PC-3 (cell line): ENCODE measurements at places on chromosomes 5 and 9. TPM values are rescaled to one million over a fixed set of nuclear protein-coding genes. Genes with fewer than 3 reads are reported as not detected.

DNA sequence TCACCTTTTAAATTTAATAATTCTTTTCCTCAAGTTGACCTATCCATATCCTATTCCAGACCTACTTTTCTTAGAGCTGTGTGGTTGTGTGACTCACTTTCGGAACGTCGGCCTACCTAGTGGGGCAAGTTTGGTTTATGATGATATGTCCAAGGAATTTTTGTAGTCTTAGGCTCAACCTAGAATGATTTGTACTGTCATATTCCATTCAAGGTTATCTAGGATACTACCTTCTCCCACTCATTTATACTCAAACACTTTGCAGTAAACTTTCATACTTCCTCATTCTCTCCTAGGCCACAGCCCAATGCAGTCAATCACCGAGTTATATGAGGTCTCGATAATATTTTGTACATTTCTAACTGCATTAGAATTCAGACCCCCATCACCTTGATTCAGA is 61.9 kb downstream of the PIK3R1 start:
- DNase-seq, result peak; percentile 65

DNA sequence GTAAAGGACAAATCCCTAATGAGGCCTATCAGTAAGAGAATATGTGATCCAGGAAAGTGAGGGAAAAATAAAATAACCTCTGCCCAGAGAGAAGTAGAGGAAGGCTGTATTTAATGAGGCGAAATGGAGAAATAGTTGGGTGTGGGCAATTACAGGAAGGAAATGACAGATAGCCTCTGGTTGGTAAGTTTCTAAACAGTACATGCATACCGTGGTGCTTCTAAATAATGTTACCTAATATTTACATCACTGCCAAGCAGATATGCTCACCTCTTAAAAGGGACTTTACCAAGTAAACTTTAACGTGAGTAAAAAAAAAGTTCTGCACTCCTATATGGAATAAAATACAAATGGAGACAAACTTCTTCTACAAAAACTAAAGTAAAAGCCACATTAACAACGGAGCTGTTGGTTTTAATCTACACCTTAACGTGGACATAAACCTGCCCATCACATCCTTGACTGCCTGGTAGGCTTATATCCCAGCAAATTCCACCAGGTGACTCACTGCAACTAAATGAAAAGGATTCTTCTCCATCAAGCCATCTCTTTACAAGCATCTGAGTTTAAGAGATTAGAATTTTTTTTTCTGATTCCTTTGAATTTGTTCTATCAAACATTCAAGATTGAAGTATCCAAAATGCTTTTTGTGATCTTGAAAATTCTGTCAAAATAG is 12.4 kb downstream of the NFIL3 start:
- peak; percentile 46 for DNase-seq

GRCh38 chr9:100375658-100376057 is 22.9 kb upstream of the TEX10 start:
- no peak for DNase-seq

PCAT7 gene
- 1.9 and 2.5 TPM in 2 replicates for total RNA-seq

FAM151B gene
- total RNA-seq, result 1.7 and 2.3 TPM in 2 replicates

GRCh38 chr5:175728885-175729828 is 71.3 kb downstream of the HRH2 start:
- DNase-seq, result no peak

DNA sequence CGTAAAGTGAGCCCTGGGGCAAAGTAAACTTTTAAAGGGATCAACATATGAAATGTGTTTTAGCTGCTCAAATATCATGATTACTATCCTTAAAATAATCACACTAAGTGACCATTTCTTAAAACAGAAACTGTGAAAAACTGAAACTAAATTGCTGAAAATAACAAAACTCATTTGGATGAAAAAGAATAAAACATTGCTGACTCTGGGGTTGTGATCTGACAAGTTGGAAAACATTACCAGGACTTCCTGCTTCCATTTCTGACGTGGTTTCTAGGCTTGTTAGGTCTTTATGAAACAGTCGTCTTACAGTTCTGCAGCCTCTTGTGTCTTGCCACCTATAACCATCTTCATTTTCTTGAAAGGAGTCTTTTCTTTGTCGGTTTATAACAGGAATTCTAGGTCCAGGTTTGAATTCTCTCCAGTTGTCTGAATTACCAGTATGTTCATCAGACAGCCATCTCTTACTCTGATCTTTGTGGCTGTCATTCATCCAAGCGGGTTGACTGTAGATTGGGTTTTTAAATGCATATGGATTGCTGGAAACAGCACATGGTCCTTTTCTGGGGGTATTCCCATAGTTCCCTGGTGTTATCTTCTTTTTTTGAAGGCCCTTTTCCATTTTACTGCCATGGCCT is 1.7 kb downstream of the TUT7 start:
- no peak for DNase-seq

DNA sequence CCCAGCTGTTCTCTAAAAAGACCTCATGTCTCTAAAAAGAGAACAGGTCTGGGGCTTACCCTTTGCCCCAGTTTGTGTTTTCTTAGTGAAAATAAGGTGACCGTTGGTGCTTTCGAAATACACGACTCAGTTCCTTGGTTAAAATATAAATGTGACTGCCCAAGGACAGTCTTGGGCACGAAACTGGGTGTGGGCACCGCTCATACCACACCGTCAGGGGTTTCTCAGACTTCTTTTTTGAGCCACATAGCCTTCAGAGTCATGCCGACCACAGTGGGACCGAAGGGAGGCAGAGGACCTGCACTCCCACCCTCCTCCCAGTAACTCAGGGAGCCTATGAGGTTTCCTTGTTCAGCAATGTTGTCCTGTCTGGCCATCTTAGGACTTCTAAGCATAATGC is 6.5 kb downstream of the SNX18 start:
- DNase-seq, result no peak

GRCh38 chr9:124003636-124004349 is 7.8 kb upstream of the LHX2 start:
- no peak for DNase-seq

- DNase-seq, result no peak
These were observed 113.1 kb downstream of the KIAA1958 start for GRCh38 chr9:112599732-112600131.

GRCh38 chr5:134242146-134242545 is 16.3 kb upstream of the PPP2CA start:
- no peak for DNase-seq

GRCh38 chr5:67243349-67243748 is 46.8 kb upstream of the CD180 start:
- no peak for DNase-seq
